GM12864 (cell line): ENCODE measurements at places on chromosomes 12 and 14.

- no peak for DNase-seq
These were observed 332.4 kb upstream of the PRICKLE1 start for GRCh38 chr12:42921741-42922504.

DNA sequence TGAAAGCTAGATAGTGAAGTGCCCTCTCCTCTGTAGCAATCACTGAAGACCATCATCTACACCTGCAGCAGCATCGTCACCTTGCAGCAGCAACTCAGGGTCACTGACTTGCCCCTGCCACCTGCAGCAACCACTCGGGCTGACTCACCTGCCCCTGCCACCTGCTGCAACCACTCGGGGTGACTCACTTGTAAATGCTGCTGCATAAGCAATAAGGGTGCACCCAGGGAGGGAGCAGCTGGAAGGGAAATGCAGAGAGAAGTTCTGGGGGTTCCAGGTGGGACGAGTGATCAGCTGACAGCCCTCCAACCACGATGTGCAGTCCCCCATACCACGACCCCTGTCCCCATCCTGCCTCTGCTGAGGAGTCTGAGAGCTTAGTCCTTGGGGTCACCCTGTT, 357.1 kb upstream of the SFSWAP start:
- DNase-seq = no peak

- DNase-seq = no peak
These were observed 368.6 kb upstream of the RGS6 start for GRCh38 chr14:71563492-71564153.

DNA sequence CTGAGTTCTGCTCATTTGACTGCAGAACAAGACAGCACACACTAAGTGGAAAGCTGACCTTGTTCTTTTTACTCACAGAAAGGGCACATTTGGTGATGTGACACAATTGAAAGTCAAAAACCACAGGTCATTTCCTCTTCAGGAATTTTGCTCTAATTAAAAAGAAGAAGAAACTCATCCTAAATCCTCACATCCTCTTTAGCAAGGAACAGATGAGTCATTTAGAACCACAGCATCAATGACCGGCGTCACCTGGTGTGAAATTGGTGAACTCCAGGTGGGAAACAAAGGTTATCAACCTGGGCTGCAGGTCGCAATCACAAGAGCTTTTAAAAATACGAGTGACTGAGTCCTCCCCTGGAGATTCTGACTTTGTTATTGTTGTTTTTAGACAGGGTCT, 2.9 kb upstream of the RNU6-8 start:
- DNase-seq = no peak

DNA sequence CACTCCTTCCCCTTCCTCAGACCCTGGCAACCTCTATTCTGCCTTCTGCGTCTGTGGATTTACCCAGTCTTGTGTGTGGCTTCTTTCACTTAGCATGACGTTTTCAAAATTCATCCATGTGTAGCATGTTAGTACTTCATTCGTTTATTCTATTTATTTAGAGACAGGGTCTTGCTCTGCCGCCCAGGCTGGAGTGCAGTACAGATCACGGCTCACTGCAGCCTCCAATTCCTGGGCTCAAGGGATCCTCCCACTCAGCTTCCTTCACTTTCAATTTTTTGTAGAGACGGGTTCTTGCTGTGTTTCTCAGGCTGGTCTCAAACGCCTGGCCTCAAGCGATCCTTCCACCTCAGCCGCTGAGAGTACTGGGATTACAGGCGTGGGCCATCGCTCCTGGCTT, 37.0 kb downstream of the B4GALNT3 start:
- DNase-seq = no peak

DNA sequence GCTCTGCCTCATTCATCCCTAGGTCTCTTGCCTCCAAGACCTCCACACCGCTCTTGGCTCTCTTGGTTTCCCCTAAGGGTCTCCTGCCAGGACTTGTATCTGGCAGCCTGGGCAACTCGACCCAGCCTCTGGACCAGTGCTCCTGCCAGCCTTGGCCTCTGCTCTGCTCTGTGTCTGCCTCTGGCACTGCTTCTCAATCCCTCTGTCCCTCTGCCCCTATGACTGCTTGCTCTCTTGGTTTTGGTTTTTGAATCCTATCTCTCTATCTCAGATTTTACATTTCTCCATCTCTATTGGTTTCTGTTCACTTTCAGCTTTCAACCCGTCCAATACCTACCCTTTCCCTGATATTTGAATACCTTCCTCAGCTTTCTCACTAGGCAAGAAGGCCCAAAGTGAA, 6.3 kb downstream of the ITGA5 start:
- DNase-seq = no peak

DNA sequence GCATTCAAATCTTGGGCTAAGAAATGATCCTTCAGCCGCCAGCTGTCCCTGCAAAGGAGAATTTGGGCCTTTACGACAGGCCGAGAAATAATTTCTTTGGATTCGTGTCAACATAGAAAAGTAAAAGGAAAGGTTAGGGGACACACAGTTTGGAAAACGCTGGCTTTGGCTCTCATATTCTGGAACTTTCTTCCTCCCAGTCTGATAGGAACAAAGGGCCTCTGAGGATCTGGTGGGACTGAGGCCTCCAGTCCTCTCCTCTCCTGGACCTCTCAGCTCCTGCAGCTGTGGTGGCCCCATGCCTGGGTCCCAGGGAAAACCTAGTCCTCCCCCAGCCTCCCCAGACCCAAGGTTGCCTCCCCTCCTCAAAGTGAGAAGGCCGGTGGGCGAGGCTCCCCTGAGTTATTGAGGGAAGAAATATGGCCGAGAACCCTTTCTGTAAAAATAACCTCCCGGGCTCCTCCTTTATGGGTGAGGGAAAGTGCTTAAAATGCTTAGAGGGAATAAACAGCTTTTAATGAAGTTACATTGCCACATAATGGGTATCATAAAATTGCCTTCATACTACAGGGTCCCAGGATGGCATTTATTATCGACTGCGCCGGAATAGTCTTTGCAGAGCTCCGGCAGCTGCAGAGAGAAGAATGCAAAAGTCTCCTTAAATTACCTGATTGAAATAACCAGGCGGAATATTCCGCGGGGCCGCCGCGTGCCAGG, 188.3 kb downstream of the PHETA1 start:
- DNase-seq = no peak

GRCh38 chr12:56591961-56592360, 38.2 kb downstream of the BAZ2A start:
- DNase-seq = no peak

DNA sequence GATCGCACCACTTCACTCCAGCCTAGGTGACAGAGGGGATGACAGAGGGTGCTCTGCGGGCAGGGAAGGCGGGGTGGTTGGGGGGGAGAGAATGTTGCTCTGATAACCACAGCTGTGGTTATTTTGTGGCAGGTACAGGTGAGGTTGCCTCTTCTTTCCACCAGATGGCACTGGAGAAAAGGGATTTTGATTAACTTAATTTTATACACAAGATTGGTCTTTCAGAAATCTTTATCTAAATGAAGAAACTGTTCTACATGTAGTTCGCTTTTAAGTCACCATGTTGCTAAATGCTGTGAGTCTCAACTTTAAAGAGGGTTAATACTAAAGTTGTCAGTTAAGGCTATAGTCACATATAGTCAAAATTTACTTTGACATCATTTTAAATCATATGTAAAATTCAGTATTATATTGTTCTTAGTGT, 25.7 kb downstream of the FGF23 start:
- DNase-seq = no peak

DNA sequence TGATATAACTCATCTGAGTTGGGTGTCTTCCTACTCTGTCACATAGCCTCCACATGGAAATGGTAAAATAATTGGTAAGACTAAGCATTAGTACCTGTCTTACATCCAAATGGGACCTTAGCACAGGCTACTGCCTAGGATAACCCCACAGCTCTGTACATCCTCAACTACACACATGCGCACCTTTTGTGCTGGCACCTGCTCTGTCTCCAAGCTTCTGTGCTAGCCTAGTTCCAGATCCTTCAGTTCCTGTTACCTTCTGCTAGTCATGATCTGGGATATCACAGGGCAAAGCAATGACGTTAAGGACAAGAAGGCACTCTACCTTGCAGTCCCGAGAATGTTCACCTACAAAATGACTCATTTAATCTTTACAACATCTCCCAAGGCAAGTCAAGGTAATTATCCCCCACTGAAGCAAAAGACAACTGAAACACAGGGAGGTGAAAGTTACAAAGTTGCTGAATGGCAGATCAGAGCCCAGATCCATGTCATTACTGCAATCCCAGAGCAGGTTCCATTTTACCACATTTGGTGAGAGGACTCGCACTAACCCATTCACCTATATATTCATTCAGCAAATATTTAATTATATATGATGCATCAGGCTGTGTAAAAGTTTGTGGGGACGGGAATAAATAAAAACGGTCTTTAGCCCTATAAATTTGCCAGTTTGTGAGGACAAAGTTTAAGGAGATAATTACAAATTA, 61.7 kb downstream of the PPM1H start:
- DNase-seq = no peak

GRCh38 chr12:752695-753610, 574 bp downstream of the WNK1 start:
- DNase-seq = no peak

DNA sequence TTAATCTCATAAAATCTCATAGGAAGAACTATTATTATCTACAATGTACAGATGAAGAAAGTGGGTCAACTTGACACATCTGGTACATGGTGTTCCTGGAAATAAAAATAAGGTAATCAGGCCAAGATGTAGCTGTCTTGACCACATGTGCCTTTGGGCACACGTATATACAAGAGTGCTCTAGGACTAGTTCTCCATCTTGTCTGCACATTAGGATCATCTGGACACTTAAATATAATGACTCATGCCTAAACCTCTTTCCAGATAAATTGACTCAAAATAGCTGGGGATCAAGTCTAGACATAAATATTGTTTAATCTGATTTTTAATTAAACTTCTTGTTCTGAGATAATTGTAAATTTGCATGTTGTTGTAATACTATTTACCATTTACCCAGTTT, 182.6 kb downstream of the CNTN1 start:
- no peak for DNase-seq

- DNase-seq = no peak
These were observed 9.2 kb downstream of the ABHD4 start for GRCh38 chr14:22607291-22607690.

GRCh38 chr12:89927226-89927698, 218.6 kb upstream of the ATP2B1 start:
- peak; percentile 89 for DNase-seq

DNA sequence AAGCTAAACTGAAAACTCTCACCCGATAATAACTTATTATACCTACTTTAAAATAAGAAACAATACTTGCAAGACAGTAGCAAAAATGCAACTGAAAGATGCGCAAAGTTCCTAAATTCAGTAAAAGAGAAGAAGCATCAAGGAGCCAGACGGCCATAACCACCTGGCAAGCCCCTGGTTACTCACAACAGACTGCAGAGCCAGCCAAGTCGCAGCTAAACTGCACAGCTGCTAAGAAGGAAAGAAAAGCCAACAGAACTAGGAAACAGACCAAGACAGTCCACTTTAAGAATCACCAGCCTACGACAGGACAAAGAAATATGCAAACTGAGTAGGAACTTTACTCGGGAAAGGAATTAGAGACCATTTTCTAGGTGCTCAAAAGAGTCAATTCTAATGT, 127.9 kb downstream of the TMTC1 start:
- no peak for DNase-seq

DNA sequence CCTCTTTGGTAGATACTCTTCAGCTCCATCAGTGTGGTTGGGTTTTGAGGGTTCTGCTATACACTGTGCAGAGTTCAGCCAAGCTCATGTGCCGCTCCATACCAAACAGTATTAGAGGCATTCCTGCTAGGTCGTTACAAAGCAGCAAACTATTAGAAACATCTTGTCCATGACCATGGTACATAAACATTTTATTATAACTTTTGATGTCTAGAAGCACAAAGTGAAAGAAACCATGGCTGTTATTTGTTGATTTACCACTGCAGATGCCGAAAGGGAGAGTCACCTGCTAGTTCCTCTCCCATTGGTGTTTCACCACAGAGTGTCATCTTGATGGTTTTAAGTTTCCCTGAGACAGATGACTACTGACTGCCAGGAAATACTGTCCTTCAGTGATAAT, 242.0 kb downstream of the ADAMTS20 start:
- DNase-seq = no peak

DNA sequence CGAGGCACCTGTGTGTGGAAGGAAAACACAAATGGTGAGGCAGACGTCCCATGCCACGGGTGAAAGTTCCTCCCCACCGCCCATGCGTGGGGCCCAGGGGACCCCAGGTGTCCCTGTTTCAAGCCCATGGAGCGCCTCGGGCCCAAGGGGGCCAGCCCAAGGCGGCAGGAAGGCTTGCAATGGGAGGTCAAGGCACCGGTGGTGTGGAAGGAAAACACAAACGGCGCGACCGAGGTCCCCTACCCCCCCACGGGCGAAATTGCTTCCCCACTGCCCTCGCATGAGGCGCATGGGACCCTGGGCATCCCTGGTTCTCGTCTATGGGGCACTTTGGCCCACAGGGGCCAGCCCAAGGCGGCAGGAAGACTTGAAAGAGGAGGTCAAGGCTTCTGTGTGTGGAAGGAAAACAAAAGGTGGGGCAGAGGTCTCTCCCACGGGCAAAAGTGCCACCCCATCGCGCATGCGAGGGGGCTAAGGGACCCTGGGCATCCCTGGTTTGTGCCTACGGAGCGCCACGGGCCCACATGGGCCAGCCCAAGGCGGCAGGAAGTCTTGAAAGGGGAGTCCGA, 379.4 kb downstream of the ALG10 start:
- no peak for DNase-seq

DNA sequence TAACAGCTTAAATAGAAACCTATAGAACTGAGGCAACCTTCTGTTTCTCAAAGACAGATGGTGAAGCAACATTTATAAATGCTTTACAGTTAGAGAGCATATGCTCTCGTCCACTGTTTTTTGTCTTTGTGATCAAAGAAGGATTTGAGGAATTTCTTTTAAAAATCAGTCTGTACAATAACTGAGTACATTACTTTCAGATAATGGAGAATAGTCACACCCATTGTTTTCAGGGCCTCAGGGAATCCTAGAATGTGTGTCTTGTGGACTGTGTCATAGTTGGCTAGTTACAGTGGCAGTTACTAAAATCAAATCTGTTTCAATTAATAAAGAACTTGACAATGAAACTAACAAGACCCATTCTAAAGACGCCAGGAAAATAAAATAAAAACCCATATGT, 107.9 kb downstream of the PRKCH start:
- DNase-seq = no peak

DNA sequence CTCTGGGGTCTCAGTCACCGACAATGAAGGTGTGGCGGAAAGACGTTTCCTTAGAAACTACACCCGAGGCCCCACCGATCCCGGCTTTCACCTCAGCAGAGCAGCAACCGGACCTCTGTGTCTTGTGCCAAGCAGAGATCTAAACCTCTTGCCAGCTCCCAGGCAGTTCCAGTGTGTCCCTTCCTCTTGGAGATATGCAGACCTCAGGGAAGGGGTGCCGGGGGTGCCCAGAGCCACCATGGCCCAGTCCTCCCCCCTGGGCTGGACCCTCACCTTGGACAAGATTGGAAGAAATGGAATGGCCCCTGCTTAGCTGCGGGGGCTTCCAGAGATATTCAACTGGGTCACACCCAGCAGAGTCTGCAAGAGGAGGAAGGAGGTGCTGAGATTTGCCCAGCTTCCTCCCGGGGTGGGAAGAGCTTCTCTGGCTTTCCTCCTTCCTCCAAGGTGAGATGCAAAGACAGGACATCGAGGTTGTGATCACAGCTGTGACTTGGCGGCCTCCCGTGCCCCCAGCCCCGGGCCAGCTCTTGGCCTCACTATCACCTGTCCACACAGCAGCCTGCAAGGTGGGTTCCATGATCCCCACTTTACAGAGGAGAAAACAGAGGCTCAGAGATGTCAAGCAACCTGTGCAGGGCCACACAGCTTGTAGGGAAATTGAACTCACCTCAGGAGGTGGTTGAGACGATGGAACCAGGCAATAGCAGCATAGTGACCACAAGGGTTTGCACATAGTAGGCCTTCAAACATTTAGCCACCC, 281.7 kb upstream of the RTL1 start:
- DNase-seq = no peak

GRCh38 chr12:123748661-123749060, 13.4 kb upstream of the DNAH10 start:
- DNase-seq = no peak
